ENCODE measurements at places on chromosomes 4 and X.

DNA sequence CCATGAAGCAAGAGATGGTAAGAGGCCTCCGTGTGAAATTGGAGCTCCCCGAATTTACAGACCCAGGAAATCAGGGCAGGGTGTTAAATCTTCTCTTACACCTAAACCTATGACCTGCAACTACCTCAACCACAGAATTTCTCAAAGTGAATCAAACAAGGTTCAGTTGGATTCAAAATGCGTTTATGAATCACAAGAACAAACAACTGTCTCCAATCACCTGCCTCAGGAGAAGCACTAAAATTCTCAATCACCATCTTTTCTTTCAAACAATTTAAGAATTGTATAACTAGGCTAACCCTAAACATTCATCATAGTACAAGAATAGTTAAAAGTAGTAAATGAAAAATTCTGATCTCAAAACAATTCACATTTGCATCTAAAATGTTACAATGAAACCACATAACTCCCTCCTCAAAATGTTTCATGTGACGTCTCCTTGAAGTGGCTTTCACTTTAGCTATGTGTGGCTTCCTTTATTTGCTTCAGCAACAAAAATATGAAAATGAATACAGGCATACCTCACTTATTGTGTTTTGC lies 19.2 kb downstream of the PPP3CA start:
- DNase-seq, result no peak

DNA sequence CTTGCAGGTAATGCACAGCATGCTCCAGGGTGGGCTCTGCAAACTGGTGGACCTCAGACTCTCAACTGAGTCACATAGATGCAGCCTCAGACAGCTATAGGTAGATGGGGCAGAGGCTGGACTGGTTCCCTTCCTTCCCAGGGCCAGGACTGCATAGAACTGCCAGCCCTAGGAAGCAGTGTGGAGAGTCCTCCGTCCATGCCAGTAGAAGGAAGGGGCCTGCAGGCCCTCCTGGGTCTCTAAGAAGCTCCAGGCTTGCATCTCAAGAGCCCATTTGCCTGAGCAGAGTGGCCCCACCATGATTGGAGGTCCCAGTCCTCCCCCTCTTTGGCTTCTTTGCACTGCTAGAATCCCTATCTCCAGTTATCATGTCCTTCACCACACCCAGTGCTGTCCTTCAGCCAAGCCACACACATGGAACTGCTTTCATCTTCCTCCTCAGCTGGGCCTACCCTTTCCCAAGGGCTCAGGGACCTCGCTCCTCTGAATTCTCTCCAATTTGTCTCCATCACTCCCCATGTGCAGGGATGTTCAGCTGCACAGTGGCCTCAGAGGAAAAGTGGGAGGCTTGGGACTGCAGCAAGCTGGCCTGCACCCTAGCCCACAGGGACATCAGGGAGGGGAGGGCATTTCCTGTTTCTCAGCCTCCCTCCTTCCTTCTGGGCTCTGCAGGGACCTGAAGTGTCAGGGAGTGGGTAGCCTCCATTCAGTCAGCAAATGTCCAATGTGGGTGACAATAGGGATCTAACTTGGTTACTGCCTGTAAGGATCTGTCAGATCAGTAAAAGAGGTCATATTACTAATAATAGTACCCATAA lies 146.0 kb downstream of the PJA1 start:
- DNase-seq, result no peak

DNA sequence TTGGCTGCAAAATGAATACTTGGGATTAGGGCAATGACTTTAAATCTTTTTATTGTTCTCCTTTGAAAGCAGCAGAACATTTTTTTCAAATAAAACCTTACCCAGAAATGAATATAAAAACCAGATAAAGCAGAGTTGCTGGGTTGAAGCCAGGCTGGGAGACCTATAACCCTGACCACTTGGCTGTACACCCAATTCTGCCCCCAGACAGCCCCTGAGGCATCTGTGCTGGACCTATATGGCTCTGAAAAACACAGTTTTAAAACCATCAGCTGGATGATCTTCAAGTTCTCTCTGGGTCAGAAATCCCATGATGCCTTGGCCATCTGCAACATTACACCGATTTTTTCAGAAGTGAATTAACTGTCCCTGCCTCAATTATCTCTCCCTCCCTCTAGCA lies 23.7 kb upstream of the GLRA2 start:
- no peak for DNase-seq

DNA sequence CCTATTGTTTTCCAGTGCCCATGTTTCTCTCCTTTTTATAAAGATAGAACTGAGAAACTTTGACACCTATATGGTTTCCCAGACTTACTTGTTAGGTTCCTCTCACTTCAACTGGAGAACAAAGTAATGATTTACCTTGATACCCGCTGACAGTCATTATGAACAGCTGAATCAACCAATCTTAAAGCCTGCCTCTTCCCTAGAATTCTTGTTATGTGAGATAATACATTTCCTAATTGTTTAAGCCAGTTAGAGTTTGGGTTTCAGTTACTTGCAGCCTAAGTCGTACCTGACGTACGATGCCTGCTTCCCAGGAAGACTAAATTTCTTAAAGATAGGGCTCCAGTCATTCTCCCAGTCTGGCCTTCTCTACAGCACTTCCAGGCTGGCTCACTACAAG lies 97.3 kb downstream of the SHROOM4 start:
- no peak for DNase-seq

- DNase-seq, result no peak
Measured at GRCh38 chr4:140185412-140186081, 31.6 kb upstream of the MAML3 start.

DNA sequence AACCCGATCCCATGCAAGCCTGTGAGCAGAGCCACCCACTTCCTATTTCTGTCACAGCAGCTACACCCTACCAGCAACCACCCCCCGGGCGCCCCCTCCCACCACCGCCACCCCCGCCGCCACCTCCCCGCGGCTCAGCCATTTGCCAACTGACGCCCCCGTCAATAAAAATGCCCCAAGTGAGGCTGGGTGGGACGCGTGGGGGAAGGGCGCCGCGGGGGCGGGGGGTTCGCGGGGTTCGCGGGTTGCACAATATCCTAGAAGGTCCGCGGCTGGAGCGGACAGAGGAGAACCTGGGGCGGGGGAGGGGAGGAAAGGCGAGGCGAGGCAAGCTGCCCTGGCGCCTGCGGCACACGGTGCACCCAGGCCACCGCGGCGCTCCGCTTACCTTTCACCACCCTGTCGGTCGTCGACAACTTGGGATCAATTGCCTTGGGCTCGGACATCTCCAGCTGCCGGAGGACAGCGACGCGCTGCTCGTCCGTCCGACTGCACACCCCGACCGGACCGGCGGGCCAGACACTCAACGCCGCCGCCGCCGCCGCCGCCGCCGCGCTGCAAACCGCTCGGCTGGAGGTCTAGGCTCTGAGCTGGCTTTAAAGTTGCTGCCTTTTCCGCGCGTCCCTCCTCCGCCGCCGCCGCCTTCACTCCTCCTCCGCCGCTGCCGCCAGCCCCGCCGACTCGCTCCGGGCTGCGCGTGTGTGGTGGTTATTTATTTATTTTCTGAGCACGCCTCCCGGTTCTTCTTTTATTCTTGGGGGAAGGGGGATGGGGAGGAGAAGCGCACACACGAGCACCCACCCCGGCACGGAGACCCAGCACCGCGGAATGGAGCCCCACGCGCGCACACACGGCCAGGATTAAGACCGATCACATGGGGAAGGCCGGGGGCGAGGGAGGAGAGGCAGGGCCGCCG lies 717 bp downstream of the PPP3CA start:
- peak; percentile 53 for DNase-seq

- peak; percentile 27 for DNase-seq
Measured at GRCh38 chrX:150683536-150684146, 9.6 kb upstream of the MTMR1 start.

DNA sequence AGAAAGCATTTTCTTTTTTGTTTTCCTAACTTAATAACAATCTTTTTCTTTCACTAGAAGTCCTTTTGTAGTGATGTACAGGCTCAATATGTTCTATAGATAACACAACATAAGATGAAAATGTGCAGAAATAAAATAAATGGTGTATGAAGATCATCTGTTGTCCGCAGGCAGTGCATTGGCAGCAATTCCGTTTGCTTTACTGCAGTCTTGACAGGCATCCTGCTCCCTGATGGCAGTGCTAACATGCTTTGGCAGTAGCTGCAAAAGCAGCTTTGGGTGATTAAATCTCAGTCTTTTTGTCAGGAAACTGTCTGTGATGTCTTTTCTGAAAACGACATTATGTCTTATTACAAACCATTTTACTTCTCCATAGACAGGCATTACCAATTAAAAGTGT lies 131.4 kb downstream of the TRAM1L1 start:
- no peak for DNase-seq

DNA sequence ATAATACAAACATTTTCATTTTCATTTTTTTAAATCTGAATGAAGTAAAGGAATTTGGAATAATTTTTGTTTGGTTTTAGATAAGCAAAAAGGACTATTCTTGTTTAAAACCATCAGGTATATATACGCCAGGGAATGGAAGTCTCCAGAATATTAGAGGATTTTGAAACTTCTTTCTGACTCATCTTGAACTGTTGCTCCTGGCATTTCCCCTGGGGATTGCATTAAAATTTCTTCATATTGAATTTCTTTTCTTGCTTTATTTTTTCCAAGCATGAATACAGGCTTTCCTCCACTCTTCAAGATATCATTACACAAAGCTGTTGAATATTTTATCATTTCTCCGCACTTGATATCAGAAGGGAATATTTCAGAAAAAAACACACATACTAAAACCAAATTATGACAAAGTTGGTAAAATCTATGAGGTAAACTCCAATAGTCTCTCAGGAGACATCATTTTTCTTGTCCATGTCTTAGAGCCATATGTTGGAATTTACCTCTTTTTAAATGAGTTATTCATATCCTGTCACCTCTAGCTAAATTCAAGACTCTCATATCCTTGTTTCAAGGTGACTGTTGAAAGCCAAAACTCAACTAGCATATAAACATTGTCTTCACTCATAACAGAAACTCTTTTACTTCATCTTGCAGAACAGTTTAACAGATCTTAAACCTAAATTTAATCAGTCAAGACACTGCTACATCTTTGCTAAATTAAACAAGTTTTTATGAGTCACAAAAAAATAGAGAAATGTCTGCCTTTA lies 20.7 kb upstream of the CSN1S1 start:
- no peak for DNase-seq

DNA sequence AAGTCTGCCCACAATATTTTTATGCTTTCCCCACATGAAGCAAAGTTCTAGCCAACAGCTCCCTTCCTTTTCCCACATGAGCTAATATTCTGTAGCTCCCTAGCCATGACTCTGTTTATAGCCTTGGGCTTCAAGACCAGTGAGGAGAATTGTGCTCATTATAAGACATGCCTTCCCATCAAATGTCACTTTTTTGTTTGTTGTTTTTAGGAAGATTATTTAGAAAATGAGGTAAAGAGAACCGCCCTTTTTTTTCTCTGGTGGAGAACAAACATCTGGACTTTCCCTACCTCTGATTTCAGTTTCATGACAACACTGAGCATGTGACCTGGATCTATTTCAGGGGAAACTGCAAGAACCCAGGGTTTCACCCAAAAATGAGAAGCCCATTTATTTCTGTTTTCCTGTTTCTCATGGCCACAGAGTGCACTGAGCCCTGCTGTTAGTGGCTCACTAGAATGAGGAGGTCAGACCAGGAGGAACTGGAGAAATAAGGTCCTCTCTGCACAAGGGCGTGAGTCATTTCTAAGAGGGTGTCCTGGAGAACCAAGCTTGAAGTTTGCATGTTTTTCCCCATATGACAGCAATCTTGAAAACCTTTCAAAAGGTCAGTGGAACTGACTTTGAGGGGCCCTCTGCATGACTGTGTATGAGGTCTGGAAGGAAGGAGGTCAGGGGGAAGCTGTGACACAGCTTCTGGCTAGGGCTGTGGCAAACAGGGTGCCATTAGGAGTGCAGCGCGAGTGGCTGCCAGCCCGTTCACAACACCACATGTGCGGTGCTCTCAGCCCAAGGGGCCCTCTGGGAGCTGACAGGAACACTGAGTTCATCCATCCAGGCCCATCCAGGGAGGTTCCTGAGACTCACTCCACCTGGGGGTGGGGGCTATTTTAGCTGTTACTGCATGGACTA lies 55.2 kb downstream of the CHST7 start:
- DNase-seq, result no peak

GRCh38 chr4:130257271-130257670 lies 1161.3 kb downstream of the C4orf33 start:
- DNase-seq, result no peak

GRCh38 chr4:1266881-1267763 lies 18.2 kb upstream of the CTBP1 start:
- DNase-seq, result no peak

- DNase-seq, result no peak
Measured at GRCh38 chrX:136828830-136829229, 48.1 kb upstream of the ARHGEF6 start.

GRCh38 chrX:9324676-9325075 lies 140.2 kb upstream of the TBL1X start:
- DNase-seq, result no peak

GRCh38 chrX:117510453-117510852 lies 606.2 kb downstream of the KLHL13 start:
- DNase-seq, result no peak

Data from K562 (cell line).